Heart right ventricle (tissue), 16 donors: ENCODE measurements at places on chromosomes 4 and X. TPM values are rescaled to one million over a fixed set of nuclear protein-coding genes. Genes with fewer than 3 reads are reported as not detected.
A peak's percentile ranks its signal among the peaks of the same experiment; 100 is the strongest.

- no peak for DNase-seq
Measured at GRCh38 chr4:32396507-32397070, 1676.4 kb downstream of the PCDH7 start.

GRCh38 chr4:15145709-15146108, 143.4 kb downstream of the CPEB2 start:
- DNase-seq, result peak; percentile 8

PPEF2 gene
- not detected for polyA plus RNA-seq

DNA sequence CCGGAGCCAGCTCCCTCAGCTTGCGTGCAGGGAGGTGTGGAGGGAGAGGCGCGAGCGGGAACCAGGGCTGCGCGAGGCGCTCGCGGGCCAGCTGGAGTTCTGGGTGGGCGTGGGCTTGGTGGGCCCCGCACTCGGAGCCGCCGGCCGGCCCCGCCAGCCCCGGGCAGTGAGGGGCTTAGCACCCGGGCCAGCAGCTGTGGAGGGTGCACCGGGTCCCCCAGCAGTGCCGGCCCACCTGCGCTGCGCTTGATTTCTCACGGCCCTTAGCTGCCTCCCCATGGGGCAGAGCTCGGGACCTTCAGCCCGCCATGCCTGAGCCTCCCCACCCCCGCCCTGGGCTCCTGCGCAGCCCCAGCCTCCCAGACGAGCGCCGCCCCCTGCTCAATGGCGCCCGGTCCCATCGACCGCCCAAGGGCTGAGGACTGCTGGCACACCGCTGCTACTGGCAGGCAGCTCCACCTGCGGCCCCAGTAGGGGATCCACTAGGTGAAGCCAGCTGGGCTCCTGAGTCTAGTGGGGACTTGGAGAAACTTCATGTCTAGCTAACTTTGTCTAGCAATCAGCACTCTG, 37.8 kb upstream of the SMARCAD1 start:
- no peak for DNase-seq

DNA sequence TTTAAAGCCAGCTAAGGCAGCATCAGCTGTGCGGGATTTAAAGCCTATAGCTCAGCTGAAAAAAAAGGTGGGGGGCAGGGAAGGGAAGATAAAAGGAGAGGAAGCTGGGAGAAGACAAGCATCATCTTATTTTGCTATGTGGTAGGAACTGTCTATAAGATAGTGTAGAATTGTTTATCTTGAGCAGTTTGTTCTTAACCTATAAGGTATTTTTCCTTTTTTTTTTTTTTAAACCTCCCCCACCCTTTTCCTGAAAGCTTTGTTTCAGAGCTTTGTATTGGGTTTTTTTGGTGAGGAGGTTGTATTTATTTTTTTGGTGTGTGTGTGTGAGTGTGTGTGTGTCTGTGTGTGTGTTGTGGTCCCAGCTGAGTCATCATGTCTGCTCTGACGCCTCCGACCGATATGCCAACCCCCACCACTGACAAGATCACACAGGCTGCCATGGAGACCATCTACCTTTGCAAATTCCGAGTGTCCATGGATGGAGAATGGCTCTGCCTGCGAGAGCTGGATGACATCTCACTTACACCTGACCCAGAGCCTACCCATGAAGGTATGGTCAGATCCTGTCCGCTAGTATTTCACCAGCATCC, 531 bp downstream of the RUFY3 start:
- DNase-seq, result no peak

DNA sequence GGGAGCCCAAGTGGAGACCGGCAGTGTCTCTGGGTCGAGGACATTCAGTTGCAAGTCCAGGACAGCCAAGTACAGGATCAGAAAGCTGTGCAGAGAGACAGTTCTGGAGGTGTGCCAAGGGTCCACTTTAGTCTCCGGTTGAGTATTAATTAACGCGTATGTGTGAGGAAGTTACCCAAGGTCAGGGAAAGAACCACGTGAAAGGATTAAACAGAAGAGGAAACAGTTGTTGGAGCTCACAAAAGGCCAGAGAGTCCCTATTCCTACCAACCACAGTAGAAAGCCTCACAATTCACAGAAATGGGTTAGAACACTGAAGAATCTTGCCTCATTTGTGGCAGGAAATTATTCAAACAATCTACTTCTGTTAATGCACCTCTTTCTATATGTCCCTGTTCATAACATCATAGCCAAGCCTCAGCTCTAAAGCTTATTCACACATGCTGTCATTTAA, 17.9 kb upstream of the NSUN7 start:
- peak; percentile 60 for DNase-seq

MID1IP1 gene
- 30.9 TPM for polyA plus RNA-seq

DNA sequence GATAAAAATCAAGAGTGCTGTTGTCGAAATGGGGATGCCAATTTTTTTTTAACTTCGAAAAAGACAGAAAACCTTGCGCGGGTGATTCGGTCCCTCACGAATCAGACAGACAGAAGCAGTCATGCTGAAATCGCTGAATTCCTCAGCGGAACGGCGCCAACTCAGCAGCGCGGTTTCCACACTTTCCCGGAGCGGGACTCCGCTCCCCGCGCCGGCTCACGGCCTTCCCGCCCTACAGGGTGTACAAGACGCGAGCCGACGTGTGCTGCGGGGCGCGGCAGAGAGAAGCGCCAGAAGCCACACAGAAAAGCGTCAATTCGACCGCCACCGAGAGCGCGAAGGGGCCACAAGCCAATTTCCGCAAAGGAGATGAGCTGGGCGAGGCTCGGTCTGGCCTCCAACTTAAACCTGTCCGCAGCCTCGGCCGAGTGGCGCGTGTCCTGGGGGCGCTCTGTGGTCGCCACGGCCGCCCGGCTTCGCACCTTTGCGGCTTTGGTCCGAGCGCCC, 1.3 kb downstream of the NEXMIF start:
- peak; percentile 8 for DNase-seq

GRCh38 chrX:74788545-74789086, 136.6 kb downstream of the NEXMIF start:
- DNase-seq, result no peak

FAM133A gene
- polyA plus RNA-seq, result 0.01 TPM

- DNase-seq, result no peak
Measured at GRCh38 chr4:166518315-166518714, 645.3 kb downstream of the TLL1 start.
